Activated naive CD4-positive, alpha-beta T cell treated with anti-CD3 and anti-CD28 coated beads for 36 hours (primary cell): ENCODE measurements at places on chromosomes 4 and X. TPM values are rescaled to one million over a fixed set of nuclear protein-coding genes. Genes with fewer than 3 reads are reported as not detected.

DNA sequence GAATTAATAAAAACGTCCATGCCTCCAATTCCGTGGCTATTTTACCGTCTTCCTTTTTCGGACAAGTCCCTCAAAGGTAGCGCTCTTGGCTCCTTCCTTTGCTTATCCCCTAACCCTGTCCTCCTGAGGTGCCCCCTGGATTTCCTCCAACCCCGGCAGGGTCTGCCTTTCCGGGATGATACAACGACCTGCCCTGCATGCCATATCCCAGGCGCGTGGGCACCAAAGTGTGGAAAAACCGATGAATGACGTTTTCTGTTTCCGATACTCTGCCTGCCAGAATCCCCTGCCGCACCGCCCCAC, 706 bp upstream of the CSTF2 start:
- no peak for DNase-seq

- DNase-seq = no peak
These were observed 20.3 kb downstream of the DNAAF6 start for GRCh38 chrX:107226757-107227156.

DNA sequence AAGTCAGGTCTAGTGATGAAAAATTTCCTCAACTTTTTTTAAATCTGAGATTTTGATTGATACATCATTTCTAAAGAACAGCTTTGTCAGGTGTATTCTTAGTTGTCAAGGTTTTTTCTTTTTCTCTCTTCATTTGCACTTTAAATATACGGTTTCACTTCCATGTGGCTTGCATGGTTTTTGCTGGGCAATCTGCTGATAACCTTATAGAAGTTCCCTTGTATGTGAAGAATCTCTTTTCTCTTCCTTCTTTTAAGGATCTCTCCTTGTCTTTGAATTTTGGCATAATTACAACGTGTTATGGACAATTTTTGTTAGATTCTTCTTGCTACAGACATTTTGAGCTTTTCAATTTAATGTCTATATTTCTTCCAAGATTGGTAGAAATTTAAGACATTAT, 76.4 kb downstream of the ZNF721 start:
- DNase-seq = no peak

DNA sequence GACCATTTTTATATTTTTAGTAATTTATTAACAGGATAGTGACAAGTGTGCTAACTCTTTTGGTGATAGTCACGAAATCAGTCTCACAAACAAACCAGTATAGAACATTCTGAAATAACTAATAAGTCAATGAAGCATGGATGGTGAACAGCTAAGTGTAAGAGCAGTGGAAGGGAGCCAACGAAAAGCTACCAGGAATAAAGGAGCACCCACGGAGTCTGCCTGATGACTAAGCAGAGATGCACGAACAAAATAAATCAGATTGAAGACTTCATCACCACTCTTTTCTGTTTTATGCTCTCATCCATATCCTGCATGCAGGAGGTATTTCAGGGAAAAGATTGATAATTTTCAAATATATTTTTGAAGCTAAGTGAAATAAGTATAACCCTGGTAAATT, 891.1 kb upstream of the HS3ST1 start:
- DNase-seq = no peak

GRCh38 chr4:78220283-78220682, 163.2 kb downstream of the FRAS1 start:
- DNase-seq = no peak

- no peak for DNase-seq
These were observed 395.5 kb downstream of the ARHGAP24 start for GRCh38 chr4:85870298-85871083.

The LRIT3 gene
- total RNA-seq = 0.05 TPM

The ADGRG4 gene
- total RNA-seq = not detected
